ENCODE measurements at places on chromosomes 7 and 10.
A peak's percentile ranks its signal among the peaks of the same experiment; 100 is the strongest.

DNA sequence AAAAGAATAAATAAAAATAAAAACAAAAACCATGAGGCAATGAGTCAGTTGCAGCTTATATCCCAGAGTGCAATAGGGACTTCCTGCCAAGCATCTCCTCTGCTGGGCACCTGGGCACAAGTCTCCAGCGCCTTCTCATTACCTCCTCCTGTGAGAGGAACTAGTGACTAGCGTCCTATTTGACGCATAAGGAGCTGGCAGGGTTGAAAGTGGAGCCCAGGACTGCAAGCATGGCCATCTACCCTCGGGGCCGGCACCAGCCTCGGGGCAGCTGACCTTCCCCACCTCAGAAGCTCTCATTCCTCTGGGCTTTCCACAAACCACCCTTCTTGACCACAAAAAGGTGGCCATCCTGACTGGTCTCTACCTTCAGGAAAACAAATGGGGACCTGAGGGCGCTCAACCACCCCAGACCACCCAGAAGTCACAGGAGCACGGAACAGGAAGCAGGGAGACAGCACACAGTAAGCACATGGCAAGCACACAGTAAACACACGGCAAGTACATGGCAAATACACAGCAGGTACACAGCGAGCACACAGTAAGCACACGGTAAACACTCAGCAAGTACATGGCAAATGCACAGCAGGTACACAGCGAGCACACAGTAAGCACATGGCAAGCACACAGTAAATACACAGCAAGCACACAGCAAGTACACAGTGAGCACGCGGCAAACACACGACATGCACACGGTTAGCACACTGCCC is 19.1 kb downstream of the CTBP2 start:
- no peak for DNase-seq

GRCh38 chr7:137151041-137151689 is 192.4 kb downstream of the PTN start:
- DNase-seq: no peak

- DNase-seq: peak; percentile 33
Measured at GRCh38 chr10:69344591-69345252, 66.4 kb downstream of the HK1 start.

DNA sequence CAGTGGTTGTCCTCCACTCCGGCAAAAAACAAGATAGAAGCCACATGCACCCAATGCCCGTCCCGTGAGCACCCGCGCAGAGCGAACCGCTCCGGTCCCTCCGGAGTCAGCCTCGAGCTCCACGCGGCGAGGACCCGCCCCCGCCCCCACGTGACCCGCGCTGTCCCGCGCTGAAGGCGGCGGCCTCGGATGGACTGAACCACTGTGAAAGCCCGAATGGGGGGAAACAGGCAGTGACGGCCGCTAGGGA is 766 bp upstream of the EIF3B start:
- peak; percentile 91 for DNase-seq

DNA sequence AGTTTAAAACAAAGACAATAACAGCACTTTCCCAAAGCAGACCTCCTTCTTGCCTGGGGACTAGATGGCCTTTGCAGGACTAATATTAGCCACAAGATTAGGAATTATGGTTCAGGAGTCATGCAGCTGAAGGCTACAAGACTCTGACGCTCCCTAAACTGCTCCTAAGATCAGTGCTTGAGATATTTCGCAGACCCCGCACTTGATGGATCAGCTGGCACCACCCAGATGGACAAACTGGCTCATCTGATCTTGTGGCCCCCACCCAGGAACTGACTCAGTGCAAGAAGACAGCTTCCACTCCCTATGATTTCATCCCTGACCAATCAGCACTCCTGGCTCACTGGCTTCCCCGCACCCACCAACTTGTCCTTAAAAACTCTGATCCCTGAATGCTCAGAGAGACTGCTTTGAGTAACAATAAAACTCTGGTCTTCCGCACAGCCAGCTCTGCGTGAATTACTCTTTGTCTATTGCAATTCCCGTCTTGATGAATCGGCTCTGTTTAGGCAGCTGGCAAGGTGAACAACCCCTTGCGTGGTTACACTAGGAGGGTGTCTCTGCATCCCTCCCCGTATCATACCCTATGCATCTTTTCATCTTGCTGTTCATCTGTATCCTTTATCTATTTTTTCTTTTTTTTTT is 26.9 kb upstream of the NRBF2 start:
- DNase-seq: no peak

DNA sequence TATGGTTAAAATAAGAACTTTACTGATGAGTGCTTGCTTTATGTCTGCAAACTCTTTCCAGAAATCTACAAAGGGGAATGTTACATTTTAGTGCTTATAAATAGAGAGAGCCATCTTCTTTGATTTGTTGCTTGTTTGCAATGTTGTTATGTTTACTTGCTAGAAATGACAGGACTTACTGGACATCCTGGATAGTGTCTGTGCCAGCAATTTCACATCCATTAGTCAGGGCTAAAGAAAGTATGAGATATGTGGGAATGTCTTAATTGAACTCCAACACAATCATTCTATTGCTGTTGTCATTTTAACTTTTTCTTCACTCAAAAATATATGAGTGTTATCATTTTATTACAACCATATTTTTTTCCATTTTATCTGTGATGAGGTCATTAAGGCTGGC is 453.2 kb downstream of the TNS3 start:
- no peak for DNase-seq

DNA sequence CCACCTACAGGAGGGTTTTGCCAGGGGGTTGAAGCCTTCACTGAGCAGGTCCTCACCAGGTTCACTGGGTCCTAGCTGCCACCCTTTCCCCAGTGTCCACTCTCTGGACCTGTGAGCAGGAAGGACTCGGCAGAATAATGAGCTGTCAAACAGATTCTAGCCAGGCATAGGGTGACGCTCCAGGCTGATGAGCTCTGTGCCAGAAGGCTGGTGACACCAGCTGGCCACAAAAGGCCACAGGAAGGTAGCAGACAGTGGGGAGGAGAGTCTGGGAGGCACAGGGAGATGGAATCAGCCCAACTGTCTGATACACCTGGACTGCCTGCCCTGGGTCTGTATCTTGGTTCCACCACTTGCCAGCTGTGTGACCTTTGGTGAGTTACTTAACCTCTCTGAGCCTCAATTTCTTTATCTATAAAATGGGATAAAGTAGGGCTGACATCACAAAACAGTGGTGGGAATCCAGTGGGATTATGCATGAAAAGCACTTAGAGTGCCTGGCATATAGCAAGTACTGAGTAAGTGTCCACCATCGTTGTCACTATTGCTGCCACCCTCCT is 26.7 kb upstream of the NDST2 start:
- no peak for DNase-seq

- no peak for DNase-seq
Measured at GRCh38 chr10:52351914-52352330, 37.8 kb downstream of the DKK1 start.

DNA sequence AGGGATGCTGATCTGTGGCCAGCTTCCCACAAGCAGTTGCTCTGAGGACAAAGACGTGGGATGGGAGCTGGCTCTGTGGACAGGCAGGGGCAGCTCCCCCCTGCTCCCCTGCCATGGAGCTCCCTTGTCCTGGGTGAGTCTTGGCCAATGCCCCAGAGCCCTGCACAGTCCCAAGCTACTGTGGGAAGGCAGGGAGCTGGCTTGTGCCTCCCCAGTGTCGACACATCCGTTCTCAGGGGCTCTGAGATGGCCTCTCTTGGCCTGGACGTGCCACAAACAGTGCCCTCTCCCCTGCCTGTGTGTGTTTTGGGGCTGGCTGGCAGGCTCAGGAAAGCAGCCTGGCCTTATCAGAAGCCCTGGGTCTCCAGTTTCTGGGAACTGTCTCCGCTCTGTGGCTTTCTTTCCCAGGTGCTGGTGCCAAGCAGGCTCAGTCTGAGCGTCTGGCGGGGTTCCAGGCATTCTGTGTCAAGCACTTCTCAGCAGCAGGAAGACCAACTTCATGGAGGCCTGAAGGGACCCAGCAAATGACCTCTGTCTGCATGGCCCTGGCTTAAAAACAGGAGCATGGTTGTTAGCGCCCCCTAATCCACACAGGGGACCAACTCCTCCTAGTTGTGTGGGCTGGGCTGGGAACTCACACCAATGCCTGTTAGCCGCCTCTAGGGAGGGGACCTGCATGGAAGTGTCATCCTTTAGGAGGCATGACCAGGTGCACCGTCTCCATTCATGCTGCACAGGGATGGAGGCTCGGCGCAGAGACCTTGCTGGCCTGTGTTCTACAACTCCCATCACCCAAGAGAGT is 375.2 kb downstream of the RPS24 start:
- DNase-seq: no peak

DNA sequence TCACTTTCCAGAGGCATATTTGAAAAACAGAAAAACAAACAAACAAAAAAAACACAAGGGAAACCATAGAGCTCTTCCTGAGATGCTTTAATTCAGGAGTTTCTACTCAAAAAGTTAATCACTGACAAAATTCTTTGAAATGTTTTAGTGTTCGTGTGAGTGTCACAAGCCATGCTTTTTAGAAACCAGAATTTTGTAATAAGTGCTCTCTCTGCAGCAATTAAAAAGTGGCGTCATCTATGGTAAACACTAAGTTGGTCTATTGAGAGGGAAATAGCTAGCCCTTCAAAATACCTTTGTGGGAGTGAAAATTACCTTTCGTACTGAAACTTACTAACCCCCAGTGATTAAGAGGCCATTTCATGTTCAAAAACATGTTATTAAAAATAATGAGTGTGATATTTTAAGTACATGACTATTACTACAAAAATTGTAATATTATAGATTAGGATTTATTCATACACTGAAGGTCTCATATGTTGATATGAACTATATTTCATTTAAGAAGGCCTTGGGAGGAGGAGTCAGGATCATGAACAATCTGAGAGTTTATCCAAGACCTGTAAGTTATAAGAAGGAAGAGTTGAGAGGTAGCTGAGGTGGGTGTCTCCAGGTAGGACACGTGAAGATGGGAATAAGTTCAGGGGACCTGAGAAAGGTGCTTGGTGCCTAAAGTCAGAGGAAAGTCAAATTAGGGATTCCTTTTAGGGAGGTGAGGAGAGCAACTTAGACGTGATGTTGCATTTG is 94.6 kb downstream of the PPP1R9A start:
- no peak for DNase-seq

GRCh38 chr7:139696552-139696951 is 81.2 kb downstream of the HIPK2 start:
- no peak for DNase-seq

- DNase-seq: peak; percentile 24
Measured at GRCh38 chr10:17644485-17644943, 563 bp downstream of the STAM start.

- DNase-seq: peak; percentile 84
Measured at GRCh38 chr7:36287371-36288241, 102.1 kb upstream of the ANLN start.

DNA sequence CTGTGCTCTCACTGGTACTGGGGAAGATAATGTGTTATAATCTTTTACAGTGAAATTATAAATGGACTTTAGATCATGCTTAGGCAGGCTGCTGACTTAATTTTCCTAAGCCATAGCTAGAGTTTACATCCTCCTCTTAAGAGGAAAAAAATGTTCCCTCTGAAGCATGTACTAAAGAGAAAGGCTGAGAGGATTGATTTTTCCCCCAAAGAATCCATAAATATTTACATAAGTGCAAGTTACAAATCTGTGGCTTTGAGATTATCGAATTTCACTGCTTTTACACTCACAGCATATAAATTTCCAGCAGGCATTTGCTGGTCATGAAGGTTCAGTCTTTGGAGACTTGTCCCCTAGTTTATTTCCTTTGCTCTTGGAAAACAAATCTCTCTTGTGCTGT is 43.7 kb downstream of the CREB5 start:
- no peak for DNase-seq

DNA sequence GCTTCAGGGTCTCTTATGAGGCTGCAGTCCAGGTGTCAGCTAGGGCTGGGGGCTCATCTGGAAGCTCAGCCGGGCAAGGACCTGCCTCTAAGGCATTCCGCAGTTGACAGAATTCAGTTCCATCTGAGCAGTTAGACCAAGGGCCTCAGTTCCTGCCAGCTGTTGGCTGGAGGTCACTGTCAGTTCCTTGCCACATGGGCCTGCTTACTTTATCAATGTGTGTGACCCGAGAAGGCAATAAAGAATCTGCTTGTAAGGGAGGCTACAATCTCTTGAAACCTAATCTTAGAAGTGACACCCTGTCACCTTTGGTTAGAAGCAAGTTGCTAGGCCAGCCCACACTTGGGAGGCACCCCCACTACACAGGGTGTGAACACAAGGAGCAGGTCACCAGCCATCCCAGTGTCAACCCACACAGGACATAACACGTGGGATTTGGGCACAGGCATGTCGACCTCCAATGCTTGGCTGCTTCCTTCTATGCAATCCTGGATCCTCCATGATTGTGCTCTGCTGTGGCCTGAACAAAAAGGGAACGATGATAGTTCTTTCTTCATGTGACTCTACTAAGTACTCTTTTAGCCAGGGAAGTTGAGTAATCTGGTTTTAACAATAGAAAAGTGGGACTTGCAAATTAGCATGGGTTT is 41.8 kb downstream of the MTURN start:
- no peak for DNase-seq

GRCh38 chr7:70856901-70857630 is 274.9 kb upstream of the GALNT17 start:
- DNase-seq: peak; percentile 57

- DNase-seq: no peak
Measured at GRCh38 chr7:140609646-140610045, 31.0 kb downstream of the DENND2A start.

DNA sequence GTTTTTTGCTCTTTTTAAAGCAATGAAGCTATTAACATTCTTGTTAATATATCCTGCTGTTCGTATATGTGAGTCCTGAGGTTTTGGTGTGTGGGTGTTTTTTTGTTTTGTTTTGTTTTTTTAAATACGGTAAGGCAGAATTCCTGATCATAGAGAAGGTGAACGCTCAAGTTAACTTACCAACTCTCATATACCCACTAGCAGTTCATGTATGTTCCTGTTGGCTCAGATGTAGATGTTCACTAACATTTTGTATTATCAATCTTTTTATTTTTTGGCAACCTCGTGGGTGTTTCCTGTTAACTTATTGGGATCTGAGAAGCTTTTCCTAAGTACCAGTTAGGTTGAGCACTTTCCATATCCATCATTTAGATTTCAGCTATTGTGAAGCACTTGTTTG is 20.5 kb downstream of the TRIM24 start:
- DNase-seq: no peak

- no peak for DNase-seq
Measured at GRCh38 chr7:155889636-155890511, 77.6 kb upstream of the SHH start.

DNA sequence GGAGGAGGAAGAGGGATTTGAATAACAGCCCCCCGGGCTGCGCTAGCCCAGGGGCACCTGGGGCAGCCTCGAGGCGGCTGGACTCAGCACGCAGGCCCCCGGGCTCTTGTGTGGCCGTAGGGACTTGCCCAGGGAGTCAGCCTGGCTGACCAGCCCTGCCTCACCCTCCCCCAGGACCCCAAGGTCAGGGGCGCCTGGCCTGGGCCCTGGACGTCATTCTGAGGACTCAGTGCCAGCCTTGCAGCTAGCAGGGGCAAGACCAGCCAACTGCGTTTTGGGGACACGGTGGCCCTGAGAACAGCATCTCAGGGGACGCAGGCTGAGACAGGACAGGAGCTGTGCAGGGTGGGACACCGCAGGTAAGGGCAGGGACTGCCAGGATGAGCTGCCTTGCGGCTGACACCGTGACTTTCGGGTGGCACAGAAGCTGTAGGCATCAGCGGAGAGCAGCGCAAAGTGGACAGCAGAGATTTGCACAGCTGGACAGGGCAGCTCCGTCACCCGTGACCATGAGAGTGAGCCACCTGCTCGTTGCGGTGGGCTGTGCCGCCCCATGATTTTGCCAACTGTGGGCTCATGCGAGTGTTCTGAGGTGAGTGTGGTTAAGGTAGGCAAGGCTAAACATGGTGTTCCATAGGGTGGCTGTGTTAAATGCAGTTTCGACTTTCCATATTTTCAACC is 48.1 kb upstream of the UBE3C start:
- no peak for DNase-seq
